ENCODE measurements at places on chromosomes 3 and 15.

GRCh38 chr3:137205394-137206045 lies 247.7 kb downstream of the IL20RB start:
- no peak for DNase-seq

GRCh38 chr3:39148435-39149058 lies 4.8 kb downstream of the CSRNP1 start:
- DNase-seq = no peak

- no peak for DNase-seq
Measured at GRCh38 chr15:91346259-91346658, 246.2 kb downstream of the SV2B start.

- DNase-seq = no peak
Measured at GRCh38 chr3:143677430-143677829, 170.8 kb downstream of the SLC9A9 start.

- no peak for DNase-seq
Measured at GRCh38 chr3:158097593-158098308, 8.5 kb downstream of the SHOX2 start.

- no peak for DNase-seq
Measured at GRCh38 chr3:44114142-44114541, 127.5 kb upstream of the TOPAZ1 start.

DNA sequence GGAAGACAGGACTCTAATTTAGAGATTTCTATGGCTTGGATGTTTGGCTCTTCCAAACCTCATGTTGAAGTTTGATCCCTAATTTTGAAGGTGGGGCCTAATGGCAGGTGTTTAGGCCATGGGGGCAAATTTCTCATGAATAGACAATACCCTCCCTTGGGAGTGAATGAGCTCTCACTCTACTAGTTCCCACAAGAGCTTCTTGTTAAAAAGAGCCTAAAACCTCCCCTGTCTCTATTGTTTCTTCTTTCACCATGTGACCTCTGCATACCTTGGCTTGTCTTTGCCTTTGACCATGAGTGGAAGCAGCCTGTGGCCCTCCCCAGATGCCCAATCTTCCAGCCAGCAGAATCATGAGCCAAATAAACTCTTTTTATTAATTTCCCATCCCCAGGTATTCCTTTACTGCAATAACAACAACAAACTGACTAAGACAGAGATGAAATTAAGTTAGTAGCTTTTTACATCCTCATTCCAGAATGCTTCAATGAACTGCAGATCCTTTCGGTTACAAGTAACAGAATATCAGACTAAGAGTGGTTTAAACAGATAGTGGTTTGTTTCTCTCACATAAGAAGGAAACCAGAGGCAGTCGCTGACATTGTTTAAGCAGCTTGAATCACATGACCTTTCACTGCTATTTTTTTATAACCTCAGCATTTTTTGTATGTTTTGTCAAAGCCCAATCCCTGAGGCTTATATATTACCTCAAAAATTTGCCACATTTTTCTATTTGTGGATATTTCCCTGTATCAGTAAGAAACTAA lies 1013.3 kb upstream of the SEMA6D start:
- DNase-seq = no peak

- DNase-seq = no peak
Measured at GRCh38 chr15:74565381-74566085, 24.5 kb downstream of the ARID3B start.

DNA sequence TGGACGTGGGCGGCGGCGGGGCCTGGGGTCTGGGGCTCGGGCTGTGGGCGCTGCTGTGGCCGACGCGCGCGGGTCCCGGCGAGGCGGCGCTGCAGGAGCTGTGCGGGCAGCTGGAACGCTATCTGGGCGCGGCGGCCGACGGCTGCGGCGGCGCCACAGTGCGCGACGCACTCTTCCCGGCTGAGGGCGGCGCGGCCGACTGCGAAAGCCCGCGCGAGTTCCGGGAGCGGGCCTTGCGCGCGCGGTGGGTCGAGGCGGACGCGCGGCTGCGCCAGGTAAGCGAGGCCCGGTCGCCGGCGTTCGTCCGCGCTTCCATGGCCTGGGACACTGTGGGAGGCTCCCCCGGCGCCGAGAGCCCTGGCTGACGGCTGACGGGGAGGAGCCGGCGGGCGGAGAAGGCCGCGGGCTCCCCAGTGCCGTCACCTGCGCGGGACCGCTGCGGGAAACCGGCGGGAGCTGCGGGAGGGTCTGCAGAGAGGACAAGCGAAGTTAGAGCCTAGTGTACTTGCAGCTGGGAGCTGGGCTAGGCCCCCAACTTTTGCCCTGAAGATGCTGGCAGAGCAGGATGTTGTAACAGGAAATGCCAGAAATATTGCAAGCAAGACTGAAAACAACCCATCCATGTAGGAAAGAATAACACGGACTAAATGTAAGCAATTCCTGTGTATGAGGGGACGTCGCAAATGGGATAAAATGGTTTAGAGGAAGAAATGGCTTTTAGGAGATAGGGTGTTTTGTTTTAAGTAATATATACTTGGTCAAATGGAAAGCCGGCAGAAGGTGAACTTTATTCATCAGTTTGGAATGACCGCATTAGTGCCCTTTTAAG lies 847 bp downstream of the WHAMM start:
- DNase-seq = no peak

DNA sequence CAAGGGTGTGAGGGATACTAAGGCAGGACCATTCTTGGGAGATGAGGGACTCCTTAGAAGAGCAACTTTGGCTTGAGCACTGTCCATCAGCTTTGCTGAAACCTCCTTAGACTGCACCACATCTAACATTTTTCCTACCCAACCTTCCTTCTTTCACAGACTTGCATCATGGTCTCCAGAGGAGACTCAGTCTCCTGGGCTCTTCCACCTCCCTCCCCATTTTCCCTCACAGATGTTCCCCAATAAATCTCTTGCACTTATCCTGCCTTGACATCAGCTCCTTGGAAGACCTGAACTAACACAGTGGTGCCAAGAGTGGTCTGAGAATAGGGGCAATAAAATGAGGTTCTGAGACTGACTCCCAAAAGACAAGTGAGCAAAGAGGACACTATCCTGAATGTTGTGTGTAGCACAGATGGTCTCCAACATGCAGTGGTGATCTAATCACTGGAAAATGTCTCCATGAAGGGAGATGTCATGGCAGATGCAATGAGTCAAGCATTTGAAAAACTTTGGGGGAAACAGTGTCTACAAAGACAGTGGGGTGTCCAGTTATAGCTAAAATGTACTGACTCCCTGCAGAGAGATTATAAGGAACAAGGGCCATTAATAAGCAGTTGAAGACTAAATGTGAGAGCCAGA lies 26.0 kb upstream of the BOC start:
- DNase-seq = no peak

- no peak for DNase-seq
Measured at GRCh38 chr3:130738241-130738640, 8.4 kb downstream of the PIK3R4 start.

GRCh38 chr15:74378848-74379247 lies 11.4 kb upstream of the CYP11A1 start:
- no peak for DNase-seq

GRCh38 chr3:121667333-121667732 lies 6.6 kb upstream of the HCLS1 start:
- no peak for DNase-seq

GRCh38 chr3:31232055-31233025 lies 300.4 kb upstream of the STT3B start:
- DNase-seq = no peak

GRCh38 chr3:119195911-119196310 lies 22.5 kb downstream of the UPK1B start:
- DNase-seq = no peak

GRCh38 chr15:68284616-68285258 lies 7.2 kb downstream of the FEM1B start:
- DNase-seq = no peak

Measured in cortex of kidney (tissue), 1 donor.